ENCODE measurements at places on chromosomes 2 and 18.

DNA sequence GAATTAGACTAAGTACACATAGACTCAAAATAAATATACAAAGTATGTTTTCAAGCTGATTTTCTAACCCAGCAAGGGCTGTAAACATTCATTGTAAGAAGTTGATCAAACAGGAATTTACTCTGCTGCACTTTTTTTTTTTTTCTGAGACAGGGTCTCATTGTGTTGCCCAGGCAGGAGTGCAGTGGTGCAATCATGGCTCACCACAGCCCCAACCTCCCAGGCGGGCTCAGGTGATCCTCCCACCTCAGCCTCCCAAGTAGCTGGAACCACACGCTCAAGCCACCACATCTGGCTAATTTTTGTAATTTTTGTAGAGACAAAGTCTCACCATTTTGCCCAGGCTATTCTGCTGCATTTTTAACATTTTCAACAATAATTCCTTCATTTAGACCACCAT lies 8.3 kb upstream of the CFLAR start:
- no peak for DNase-seq

DNA sequence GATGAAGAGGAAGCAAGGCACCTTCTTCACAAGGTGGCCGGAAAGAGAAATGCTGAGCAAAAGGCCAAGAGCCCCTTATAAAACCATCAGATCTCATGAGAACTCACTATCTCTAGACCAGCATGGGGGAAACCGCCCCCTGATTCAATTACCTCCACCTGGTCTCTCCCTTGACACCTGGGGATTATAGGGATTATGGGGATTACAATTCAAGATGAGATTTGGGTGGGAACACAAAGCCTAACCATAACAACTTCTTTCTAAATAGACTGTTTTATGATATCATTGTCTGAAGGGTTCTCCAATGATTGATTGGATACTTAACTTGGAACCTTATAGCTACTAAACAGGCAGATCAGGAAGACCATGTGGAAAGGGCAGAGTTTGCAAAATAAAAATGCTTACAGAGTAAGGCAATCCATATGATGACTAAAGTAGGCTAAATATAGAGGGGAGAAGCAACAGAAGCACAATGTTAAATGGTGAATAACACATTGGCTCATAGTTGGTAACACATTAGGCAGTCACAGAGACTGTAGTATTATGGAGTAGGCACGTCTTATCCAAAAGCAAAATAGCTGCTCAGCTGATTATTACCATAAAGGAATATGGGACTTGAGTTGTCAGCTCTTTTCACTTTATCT lies 179.0 kb downstream of the BARD1 start:
- no peak for DNase-seq

DNA sequence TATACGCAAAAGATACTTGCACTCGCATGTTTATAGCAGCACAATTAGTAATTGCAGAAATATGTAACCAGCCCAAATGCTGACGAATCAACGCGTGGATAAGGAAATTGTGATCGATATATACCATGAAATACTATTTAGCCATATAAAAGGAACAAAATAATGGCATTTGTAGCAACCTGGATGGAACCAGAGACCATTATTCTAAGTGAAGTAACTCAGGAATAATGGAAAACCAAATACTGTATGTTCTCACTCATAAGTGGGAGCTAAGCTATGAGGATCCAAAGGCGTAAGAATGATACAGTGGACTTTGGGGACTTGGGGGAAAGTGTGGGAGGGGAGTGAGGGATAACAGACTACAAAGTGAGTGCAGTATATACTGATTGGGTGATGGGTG lies 1008.0 kb upstream of the CRIM1 start:
- no peak for DNase-seq

DNA sequence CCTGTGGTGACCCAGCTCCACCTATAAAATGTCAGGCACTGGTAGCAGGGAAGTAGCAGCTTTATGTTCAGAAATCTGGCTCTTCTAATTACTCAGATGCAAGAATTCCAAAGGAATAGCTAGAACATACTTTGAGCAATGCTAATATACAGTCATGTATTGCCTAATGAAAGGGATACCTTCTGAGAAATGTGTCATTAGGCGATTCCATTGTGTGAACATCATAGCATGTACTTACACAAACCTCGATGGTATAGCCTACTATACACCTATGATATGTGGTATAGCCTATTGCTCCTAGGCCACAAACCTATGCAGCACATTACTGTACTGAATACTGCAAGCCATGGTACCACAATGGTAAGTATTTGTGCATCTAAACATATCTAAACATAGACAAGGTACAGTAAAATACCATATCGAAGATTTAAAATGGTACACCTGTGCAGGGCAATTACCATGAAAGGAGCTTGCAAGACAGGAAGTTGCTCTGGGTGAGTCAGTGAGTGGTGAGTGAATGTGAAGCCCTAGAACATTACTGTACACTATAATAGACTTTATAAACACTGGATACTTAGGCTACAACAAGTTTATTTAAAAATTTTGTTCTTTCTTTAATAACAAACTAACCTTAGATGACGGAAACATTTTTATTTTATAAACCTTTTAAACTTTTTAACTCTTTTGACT lies 50.3 kb upstream of the ETAA1 start:
- no peak for DNase-seq

- DNase-seq: no peak
These were observed 57.8 kb upstream of the MAP3K20 start for GRCh38 chr2:173017646-173018420.

- no peak for DNase-seq
These were observed 4.1 kb upstream of the GAREM2 start for GRCh38 chr2:26168785-26169184.

- no peak for DNase-seq
These were observed 11.5 kb upstream of the PARD3B start for GRCh38 chr2:204533629-204534370.

- DNase-seq: no peak
These were observed 756.6 kb upstream of the CELF4 start for GRCh38 chr18:38322206-38322605.

DNA sequence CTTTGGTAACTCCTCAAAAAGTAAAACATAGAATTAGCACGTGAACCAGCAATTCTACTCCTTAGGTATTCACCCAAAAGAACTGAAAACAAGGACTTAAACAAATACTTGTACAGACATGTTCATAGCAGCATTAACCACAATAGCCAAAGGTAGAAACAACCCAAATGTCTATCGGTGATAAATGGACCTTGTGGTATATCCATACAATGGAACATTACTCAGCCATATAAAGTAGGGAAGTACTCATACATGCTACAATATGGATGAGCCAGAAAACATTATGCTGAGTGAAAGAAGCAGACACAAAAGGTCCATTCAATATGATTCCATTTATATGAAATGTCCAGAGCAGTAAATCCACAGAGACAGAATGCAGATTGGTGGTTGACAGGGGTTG lies 182.8 kb downstream of the DNER start:
- no peak for DNase-seq

GRCh38 chr2:136468799-136469369 lies 296.5 kb upstream of the THSD7B start:
- DNase-seq: no peak

GRCh38 chr18:40949114-40949950 lies 1005.7 kb upstream of the PIK3C3 start:
- no peak for DNase-seq

DNA sequence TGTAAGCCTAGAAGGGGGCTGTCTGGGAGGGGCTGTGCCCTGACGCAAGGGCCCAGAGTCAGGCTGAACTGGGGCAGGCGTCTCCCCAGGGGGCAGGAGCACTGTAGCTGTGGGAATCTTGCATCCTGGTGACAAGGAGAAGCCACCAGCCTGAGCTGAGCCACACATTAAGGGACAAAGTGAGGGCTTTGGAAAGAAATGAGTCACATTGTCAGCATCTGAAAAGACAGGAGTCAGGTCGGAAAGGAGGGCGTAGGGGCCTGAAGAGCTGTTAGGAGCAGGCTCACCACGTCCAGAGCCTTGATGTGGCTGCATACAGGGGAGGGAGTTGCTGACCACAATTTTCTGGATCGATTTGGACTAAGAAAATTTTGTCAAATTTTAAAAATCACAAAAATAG lies 298.6 kb downstream of the CYP26B1 start:
- no peak for DNase-seq

GRCh38 chr2:763766-764525 lies 86.7 kb upstream of the TMEM18 start:
- no peak for DNase-seq

DNA sequence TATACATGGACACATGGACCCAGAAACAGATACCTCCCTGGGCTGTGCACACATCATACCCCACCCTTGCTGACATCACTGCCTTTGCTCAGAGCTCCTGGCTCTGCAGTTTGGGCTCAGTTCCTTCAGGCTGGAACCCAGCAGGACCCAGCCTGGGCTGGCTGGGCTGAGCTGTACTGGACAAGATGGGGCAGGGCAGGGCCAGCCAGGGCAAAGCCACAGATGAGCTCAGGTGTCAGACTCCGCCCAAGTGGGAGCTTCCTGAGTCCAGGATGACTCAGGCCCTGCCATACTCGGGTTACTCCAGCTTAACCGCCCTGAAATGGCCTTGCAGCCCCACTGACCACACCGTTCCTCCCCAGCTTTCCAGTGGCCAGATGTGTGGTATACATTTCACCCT lies 284.9 kb downstream of the OSR1 start:
- DNase-seq: no peak

DNA sequence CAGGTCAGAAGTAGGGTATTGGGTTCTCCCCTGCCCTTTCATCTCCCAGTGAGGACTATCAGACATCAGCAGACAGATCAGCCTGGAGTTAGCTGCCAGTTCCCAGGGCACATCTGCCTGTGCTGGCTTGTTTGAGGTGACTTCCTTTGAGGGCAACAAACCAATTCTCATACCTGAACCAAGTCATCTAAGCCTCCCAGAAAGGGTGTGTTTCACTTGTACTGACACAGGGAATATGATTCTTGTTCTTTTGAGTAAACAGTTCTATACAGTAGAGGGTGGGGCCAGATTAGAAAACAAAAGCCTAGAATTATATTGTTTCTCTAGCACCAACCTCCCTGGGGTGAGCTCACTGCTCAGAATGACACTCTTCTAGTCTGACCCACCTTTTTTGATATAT lies 591.9 kb downstream of the SLC4A3 start:
- no peak for DNase-seq

- no peak for DNase-seq
These were observed 42.1 kb downstream of the FARSB start for GRCh38 chr2:222613715-222614331.

DNA sequence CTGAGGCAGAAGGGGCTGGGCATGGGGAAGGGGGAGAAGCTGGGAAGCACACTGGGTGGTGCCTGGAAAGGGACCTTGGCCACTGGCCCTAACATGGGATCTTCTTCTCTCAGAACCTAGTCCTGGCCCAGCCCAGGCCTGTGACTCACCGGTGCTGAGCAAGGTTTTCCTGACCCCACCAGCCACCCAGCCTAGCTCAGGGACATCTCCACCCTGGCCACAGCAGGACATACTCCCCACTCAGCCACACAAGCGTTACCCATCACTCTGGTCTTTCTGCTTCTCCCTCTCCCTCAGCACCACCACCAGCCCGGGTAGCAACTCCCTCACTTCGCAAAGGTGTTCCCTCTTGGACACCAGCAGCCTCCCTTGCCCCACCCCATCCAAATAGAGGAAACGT lies 22.8 kb downstream of the TNS1 start:
- DNase-seq: no peak

DNA sequence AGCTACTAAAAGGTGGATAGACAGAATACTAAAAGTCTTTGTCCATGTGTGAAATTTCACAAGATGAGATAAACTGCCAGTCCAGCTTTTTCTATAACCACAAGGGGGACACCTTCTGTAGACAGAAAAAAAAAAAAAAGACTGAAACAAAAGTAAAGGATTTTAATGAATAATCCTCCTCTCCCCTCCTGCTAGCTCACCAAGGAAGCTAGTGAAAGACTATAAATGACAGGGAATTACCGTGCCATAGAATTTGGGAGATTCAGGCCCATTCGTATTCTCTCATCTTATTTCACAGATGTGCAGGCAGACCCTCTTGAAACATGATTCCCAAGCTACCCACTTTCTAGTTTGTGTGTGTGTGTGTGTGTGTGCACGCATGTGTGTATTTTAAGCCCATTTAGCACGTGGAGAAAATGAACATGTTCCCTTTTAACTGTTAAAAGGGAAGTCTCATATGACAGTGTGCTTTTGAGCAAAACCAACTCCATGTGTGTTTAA lies 36.3 kb upstream of the SLC8A1 start:
- DNase-seq: no peak

DNA sequence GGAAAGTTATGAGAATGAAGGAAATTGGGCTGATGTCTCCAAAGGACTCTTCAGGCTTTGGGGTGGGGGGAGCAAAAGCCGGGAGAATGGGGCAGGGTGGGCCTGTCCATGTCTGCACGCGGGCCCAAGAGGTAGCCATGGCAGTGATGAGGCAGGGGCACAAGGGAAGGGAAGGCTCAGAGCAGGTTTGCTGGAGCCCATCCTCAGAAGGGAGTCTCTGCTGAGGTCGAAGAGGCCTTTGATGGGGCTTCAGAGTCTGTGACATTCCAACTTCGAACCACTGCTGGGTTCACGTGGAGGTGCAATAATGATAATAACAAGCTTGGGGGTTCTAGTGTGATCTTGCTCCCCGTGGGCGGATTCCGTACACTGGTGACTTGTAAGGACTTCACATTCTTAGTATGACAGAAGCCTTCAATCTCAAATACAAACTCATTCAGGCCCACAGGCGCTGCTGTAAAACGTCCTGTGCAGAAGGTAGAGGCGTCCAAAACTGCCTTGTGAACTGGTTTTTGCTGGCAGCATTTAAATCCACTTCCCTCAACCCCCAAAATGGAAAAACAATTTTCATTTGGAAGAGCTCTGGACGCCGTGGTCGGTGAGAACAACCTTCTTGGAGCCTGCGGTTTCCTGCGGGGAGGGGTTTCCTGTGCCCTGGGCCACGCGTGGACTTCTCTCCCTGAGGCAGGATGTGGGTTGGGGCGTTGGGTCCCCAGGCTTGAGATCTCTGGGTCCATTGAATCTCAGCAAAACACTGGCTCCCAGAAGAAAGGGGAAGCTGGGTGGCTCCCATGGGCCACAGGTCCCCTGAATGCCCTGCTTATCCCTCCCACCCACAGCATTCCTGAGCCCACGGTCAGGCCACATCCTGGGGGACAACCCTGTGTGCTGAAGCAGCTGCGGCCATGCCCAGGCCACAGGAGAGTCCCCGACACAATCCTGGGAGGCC lies 151.0 kb downstream of the TPO start:
- no peak for DNase-seq

DNA sequence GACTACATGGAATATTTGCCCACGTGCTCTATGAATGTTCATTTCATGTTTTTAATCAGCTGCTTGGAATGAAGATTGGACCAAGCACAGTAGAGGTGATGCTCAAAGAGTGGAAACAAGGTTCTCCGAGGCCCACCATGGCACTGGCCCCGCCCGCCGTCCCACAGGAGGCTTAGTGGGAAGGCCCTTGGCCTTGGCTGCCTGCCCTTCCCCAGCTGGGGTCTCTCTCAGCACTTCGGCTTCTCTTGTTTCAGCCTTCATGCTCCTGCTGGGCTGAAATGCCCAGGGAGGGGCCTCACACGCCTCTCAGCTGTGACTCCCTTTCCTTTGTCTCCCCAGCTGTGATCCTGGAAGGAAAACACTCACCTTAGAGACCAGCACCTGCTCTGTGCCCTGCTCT lies 833.2 kb downstream of the GALR1 start:
- DNase-seq: no peak

All from KG1 (cell line).